ENCODE measurements at places on chromosomes 7 and 10.
A peak's percentile ranks its signal among the peaks of the same experiment; 100 is the strongest.

GRCh38 chr7:119737390-119737789 lies 535.6 kb upstream of the KCND2 start:
- DNase-seq: no peak

GRCh38 chr7:22631730-22632129 lies 95.3 kb upstream of the IL6 start:
- no peak for DNase-seq

- DNase-seq: no peak
These were observed 37.5 kb upstream of the MKI67 start for GRCh38 chr10:128163701-128164100.

- DNase-seq: no peak
These were observed 2.7 kb upstream of the PGAM2 start for GRCh38 chr7:44068054-44068453.

DNA sequence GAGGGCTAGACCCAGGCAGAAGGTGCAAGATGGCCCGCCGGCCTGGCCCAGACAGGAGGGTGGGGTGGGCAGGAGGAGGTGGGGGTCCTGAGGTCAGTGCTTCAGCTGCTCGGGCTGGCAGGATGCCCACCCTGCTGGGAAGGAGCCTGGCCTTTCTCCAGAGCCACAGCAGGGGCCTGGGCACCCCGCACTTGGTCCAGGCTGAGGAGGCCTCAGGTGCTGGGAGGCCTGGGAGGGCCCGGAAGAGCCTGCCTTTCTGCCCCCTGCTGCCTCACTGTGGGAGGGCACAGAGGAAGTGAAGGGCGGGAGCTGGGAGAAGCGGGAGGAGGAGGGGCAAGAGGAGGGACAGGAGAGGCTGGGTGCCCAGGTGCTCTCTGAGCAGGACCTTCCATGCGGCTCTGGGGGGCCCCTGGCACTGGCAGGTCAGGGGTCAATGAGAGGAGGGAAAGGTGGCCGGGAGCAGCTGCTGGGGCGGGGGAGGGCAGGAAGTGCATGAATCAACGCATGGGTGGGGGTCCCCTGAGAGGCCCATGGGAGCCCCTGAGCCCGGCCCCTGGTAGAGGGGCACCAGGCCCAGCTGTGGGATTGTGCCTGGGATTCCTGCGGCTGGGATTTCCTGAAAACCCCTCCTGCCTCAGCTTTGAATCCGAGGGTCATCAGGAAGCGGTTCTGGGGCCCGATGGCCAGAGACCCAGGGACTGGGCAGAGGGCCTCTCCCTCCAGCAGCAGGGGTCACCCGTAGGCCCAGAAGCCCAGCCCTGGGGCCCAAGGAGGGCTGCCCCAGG lies 49.9 kb downstream of the PWWP2B start:
- DNase-seq: peak; percentile 82

GRCh38 chr7:151113344-151114150 lies 27.3 kb downstream of the AGAP3 start:
- no peak for DNase-seq

DNA sequence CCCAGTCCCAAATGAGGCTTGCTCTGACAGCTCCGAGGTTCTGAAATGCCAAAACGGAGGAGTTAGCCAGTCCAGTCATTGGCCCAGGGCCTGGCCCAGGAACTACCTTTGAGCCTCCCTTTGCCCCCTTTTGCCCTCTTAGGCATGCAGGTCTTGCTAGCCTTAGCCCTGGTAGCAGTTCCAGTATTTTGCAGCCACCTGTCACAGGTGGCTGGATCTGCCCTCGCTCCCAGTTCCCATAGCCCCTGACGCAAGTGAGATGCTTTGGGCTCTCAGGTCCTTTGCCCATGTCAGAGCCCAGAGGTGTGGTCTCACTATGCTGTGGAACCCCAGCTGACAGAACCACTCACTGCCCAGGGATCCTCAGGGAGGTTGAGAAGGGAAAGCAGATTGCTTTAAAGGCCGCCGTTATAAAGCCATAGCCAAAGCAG lies 42.0 kb downstream of the GPRIN2 start:
- DNase-seq: no peak

- DNase-seq: no peak
These were observed 57.2 kb upstream of the VIPR2 start for GRCh38 chr7:159201722-159202330.

- no peak for DNase-seq
These were observed 1456.1 kb downstream of the GATA3 start for GRCh38 chr10:9510626-9511025.

DNA sequence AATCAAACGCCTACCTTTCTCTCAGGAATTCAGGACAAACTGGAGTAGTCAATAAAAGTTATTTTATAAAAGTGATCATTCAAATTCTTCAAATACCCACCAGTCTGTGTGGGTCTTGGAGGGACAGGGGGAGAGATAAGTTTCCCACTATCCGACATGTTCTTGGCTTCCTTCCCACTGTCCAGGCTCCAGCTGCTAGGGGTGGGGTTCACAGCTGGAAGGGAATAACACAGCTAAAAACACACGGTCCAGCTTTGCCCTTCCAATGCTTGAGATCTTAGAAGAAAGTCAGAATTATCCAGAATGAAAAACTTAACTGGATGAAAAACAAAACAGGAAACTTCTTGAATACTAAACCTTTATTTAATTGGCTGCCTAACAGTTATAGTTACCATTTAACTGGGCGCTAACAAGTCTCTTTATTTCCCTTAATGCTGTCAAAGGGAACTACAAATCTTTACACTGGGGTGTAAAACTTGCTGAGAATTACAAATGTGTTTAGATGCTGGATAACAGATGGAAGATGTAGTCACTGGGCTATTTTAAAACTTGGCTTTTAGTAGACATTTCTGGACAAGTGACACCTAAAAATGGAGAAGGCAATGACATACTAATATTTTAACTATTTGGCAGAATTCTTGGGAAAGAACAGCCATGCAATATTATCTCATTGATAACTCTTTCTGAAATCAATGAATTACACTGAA lies 172.8 kb upstream of the IMMP2L start:
- no peak for DNase-seq

DNA sequence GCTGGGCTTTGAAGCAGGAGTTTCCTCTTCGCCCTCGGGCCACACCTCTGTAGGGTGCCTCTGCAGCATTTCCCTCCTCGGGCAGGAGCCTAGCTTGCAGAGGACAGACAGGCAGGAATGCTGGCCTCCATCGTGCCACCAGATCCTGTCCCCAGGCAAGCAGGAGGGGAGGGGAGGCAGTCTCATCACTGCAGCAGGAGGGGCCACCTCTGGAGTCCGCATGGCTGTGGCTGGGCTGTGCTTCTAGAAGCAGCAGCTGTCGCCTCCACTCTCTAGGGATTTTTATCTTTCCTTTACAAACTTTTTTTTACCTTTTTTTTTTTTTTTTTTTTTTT lies 181.4 kb downstream of the CUX1 start:
- DNase-seq: no peak

- DNase-seq: no peak
These were observed 76.7 kb downstream of the ATXN7L1 start for GRCh38 chr7:105799677-105800076.

DNA sequence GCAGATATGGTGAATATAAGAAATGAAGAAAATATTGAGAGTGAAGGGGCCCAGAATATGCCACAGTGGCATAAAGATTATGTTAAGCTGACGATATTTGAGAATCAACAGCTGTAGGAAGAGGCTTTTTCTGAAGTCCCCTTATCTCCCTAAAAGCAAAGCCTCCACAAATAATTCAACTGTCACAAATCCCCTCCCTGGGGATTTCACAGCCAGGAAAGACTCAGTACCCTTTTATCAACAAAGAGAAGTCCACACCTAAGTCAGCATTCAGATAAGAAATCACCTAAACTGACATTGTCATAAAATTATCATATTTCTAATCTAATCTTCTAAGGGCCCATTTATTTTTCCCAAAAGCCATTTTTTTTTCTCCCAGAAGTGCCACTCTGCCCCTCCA lies 284.9 kb upstream of the VWC2 start:
- DNase-seq: no peak

GRCh38 chr10:118521415-118522117 lies 73.9 kb downstream of the PRLHR start:
- no peak for DNase-seq

DNA sequence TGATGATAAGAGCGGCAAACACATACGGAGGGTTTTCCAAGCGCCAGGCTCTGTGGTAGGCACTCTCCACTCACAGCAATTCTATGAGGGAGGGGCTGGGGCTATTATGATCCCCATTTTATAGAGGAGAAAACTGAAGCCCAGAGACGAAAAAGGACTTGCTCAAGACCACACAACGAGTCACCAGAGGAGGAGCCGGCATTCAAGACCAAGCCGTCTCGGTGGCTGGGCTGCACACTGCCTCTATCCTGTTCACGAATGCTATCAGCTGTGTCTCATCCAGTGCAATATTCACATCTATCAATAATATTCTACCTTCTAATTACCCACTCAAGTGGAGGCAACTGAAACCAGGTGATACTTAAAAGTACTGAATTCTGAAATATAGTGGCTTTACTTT lies 67.8 kb upstream of the NMT2 start:
- no peak for DNase-seq

GRCh38 chr10:26430641-26431163 lies 7.4 kb upstream of the APBB1IP start:
- no peak for DNase-seq

DNA sequence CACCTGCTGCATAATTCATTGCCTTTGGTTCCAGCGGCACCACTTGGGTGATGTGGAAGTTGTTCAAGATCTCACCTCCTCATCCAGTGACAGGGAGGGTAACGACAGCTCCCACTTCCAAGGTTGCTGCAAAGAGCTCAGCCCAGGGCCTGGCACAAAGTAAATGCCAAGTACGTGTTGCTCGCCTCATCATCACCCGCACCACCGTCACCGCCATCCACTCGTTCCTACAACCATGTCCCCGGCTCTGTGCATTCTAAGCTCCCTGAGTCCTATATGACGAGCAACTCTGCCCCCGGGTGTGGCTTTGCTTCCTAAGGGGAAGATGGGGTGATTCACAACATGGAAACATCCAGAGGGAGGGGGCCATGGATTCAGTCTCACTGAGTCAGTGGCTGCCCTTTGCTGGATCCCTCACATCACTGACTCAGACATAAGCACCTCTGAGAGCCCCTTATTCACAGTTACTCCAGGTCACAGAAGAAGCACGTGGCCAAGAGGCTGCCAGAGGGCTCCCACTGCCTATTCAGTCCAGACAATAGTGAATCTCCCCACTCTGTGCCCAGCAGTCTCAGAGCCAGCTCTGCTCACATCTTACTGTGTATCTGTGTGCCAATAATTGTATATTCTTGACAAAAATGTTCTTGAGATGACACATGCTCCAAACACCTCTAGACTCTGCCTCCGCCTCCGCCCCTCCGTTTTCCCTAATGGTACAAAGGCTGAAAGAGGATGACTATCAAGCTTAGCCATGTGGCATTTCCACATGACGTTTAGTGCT lies 159.1 kb downstream of the GFRA1 start:
- no peak for DNase-seq

DNA sequence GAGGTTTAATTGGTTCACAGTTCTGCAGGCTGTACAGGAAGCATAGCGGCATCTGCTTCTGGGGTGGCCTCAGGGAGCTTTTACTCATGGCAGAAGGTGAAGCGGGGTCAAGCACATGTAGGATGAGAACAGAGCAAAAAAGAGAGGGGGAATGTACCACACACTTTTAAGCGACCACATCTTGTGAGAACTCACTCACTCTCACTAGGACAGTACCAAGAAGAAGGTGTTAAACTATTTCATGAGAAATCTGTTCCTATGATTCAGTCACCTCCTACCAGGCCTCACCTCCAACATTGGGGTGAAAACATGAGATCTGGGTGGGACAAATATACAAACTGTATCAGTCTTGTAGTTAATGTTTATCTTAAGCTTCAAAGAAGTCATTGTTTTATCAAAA lies 174.7 kb downstream of the GNAI1 start:
- DNase-seq: no peak

GRCh38 chr10:86073199-86073977 lies 293.2 kb downstream of the GRID1 start:
- no peak for DNase-seq

- no peak for DNase-seq
These were observed 91.3 kb upstream of the ANK3 start for GRCh38 chr10:60480865-60481563.

DNA sequence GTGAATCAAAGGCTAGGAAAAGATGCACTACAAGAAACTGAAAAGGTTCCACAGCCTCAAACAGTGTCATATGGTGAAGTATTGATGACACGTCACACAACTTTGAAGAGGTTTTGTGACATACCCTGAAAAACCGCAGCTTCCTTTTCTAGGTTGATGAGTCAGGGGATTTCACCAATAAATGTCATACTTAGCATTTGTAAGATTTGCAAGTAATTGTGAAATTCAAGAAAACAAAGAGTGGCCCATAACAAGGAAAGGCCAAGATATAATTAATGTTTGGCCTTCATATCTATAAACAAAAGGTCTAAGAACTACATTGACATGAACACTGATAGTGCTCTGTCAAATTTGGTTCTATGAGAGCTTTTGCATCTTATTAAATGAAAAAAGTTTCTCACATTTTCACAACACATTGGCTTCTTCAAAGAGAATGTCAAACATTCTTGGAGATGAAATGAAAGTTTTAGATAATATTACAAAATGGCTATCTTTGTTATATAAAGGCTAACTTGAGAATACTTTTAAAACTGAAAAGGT lies 62.0 kb upstream of the NAMPT start:
- no peak for DNase-seq

- DNase-seq: no peak
These were observed 56.0 kb upstream of the TFEC start for GRCh38 chr7:116086547-116087045.

- DNase-seq: no peak
These were observed 164.3 kb downstream of the CELF2 start for GRCh38 chr10:11181978-11182377.

DNA sequence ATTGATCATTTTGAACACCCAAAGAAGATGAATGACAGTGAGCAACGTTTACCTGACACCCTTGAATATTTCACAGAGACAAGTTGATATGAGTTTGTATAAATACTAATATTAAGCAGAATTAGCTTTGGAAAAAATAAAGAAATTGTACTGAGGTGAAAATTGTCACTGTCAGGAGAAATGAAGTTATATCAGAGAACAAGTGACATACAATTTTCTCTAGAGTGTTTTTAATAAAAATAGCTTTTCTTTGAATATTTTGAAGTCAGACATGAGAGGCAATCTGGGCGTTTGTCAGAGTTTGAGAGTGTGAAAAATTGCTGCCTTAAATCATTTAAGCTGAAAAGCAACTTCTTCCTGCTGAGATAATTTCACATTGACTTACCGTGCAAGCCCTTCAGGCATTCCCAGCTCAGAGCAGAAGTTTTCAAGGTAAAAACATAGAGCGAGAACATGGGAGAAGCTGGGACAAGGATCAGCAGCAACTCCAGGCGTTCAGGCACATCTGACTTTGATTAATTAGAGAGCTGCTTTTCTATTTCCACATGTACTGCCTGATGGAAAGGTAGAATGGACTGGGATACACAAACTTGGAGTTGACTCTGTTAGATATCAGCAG lies 535.9 kb downstream of the TFEC start:
- no peak for DNase-seq

GRCh38 chr7:134339475-134339874 lies 22.7 kb upstream of the SLC35B4 start:
- DNase-seq: no peak

DNA sequence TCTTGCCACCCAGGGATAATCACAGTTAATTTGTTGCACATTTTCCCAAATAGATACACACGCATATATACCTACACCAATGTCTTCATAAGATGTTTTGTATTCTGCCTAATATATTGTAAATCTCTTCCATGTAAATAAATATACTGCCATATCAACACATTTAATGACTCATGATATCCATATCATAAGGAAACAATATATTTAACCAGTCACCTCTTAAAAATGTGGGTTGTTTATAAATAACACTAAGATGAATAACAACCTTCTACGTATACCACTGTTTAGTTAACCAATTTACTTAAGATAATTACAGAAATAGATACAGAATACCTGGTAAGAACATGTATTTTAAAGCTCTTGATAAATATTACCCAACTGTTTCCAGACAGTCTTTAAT lies 38.2 kb downstream of the ELAPOR2 start:
- no peak for DNase-seq

All from COR-L47 (cell line).